ENCODE measurements at places on chromosomes 7 and 10.

DNA sequence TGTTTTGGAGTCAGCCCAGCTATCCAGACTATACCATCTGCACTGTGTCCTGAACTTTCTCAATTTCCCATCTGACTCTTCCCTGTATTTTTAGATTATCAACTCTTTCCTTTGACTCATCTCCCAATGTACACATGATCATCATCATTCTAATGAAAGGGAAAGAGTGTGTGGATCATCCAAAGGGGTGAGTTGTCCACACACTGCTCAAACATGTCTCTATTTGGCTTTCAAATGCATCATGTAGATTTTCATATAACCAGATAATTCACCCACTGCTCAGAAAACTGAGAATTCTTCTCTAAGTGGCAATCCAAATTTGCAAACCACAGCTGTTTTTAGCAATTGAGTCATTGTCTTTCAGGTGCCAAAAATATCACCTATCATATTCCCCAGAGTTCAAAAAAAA lies 190.2 kb upstream of the HPS1 start:
- no peak for DNase-seq

DNA sequence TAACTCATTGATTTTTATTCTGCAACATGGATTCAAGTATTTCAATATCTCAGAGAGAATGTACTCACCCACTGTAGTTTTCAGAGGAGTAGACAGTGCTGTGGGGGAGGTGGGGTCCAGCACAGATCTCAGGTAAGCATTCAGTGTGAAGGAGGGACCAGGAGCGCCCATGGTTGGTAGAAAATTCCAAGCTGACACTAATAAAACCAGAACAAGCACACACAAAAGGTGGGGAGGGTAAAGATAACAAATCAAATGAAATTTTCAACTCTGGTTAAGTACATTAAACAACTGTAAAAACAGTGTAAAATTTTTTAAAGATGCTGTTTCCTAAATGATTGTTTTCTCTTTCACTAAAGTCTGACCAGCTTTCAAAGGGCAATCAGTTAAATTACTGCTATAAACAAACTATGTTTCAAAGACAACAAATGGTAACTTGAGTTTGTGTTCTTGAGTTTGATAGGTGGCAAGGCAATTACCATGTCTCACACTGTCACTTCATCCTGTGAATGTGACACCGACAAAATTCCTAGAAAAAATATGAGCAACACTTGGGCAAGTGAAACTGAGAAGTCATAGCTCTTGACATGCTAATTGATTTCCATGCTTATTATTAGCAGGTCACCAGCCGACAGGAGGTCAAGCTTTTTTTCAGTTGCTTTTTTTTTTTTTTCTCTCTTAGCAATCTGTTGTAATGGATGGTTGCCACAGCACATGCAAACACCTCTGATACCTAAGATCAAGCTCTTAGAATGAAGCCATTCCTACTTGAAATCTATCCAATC lies 205.8 kb upstream of the SLC26A5 start:
- DNase-seq, result no peak

GRCh38 chr7:45720989-45721388 lies 146.8 kb downstream of the ADCY1 start:
- DNase-seq, result no peak

DNA sequence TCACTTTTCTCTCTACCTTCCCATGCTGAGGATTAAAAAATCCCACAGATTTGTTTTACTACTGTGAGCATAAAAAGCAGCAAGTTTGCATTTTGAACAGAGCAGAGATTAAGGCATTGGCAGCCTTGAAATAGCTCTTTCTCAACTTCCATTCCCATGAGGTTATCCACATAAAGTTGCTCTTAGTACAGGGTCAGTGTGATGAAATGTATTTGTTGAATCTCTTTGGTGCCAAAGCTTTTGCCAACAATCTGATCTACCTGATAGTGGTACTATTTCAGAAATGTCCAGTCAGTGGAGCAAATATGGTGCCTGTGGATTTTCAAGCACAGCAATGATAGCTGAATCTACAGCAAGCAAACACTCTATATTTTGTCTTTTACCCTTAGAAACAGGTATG lies 254.8 kb downstream of the INHBA start:
- no peak for DNase-seq

DNA sequence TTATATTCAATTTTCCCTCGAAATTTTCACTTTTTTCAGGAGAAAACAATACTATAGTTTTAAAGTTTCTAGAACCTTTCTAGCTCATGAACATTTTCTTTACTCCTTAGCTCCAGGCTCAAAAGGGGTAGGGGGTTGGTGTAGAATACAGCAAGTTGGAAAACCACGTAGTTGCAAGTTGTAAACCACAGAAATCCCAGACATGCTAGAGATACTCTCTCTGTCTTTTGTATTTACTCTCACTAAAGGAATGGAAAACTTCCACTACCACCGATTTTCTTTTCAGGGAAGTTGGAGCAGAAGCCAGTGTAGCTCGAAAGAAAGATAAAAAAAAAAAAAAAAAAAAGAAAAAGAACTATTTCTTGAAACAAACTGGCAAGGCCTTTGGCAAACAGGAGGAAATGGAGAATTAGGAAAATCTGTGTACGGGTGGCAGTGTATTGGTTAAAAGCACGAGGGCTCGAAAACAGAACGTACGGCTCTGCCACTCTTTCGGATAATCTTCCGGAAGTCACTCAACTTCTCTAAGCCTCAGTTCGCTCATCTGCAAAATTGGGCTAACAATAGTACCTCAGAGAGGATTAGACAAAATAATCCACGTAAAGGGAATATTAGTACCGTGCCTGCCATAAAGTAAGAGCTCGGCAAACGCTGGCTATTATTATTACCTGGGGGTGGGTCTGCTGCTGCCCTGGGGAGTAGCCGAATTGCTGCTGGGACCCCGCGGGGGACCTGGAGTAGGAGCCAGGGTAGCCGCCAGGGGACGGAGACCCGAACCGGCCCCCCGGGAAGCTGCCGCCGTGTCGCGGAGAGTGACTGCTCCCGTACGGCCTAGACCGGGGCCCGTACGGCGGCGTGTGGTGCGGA lies 628 bp downstream of the MPLKIP start:
- no peak for DNase-seq

DNA sequence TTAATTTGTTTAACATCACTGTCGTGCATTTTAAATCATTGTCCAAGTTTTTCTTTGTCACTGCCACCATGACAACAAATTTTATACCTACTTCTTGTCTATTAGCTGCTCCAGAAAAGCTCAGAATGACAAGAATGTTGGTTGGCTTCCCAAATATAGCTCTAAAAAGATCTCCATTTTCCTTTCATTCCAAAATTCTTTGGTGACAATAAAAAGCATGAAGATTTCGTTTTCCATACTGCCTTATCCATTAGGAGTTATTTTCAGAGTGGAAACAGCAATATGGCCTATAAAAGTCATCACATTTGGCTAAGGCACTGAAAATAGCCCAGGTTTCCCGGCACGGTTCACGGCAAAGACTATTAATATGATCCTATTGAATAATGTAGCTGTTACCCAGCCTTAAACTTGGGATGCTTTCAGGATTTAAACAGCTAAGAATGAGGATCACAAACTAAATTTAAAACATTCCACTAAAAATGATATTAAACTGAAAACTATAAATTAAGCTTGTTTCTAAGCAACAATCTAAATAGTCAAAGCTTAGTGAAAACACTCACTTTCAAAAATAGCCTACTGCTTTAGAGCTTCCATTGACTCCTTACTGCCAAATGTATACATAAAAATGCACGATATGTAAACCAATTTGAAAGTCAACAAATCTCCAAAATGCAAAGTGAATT lies 2.7 kb downstream of the CTTNBP2 start:
- DNase-seq, result no peak

DNA sequence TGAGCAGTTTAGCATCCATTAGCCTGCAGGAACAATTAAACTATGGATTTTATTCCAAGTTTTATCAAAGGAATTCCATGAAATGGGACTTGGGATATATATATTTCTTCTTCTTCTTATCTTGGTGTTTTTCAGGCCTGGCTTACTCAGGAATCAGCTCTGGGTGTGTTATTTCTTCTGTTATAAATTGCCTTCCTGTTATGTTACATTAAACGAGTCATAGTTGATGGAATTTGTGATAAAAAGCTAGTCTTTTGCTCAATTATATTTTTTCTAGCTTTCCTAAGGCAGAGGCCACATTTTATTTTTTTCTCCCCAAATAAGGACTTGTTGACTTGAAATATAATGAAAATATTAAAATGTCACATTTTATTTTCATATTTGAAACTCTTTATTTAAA lies 141.3 kb downstream of the EPC1 start:
- DNase-seq, result no peak

- no peak for DNase-seq
Observed at GRCh38 chr7:112708236-112708635, 82.0 kb downstream of the TMEM168 start.

DNA sequence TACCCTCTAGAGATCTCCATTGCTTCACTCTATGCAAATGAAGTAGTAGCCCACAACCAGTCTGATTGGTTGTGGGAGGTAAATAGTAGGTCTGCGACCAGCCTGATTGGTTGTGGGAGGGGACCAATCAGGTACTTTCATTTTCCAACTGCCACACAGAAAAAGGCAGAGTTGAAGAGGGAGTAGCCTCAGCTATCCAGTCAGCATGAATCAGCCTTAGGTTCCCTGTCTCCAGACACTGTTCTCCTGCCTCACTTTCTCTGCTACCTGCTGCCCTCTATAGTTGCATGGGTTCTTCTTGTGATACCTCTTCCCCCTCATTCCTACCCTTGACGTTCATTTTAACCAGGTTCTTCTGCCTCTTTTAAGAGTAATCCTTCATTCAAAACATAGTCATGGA lies 114.5 kb upstream of the LYZL1 start:
- DNase-seq, result no peak

GRCh38 chr10:52668024-52668423 lies 104.6 kb downstream of the MBL2 start:
- no peak for DNase-seq

GRCh38 chr7:142436601-142437000 lies 178.7 kb upstream of the PRSS58 start:
- DNase-seq, result no peak

DNA sequence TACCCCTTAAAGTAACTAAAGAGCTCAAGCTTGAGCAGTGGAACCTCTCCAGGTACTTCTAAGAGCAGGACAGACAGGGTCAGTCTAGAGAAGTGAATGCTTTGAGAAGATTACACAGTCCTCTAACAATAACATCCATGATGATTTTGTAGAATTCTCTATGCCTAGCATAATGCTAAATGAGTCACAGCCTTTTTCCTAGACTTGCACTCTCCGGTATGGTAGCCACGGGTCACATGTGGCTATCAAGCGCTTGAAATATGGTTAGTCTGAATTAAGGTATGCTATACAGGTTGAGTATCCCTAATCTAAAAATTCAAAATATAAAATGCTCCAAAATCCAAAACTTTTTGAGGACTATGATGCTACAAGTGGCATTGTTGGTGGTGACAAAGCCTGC lies 166.6 kb upstream of the MKLN1 start:
- DNase-seq, result no peak

DNA sequence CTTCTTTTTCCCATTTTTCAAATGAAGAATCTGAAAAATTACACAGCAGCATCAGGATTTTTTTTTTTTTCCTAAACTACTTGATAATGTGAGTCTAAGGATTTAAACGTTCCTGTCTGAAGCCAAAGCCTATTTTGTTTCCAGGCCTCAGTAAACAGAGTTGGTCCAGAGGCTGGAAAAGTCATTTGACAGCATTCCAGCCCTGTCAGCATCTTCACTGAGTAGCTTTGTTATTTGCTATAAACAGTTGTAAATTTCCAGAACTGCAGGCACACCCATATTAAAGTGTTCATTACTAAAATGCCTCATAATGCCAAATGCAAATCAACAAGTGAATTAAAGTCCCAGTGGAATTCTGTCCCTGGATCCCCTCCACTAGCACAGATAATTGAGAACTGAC lies 35.5 kb upstream of the KMT2E start:
- no peak for DNase-seq

GRCh38 chr7:31017032-31017675 lies 35.0 kb upstream of the ADCYAP1R1 start:
- no peak for DNase-seq

DNA sequence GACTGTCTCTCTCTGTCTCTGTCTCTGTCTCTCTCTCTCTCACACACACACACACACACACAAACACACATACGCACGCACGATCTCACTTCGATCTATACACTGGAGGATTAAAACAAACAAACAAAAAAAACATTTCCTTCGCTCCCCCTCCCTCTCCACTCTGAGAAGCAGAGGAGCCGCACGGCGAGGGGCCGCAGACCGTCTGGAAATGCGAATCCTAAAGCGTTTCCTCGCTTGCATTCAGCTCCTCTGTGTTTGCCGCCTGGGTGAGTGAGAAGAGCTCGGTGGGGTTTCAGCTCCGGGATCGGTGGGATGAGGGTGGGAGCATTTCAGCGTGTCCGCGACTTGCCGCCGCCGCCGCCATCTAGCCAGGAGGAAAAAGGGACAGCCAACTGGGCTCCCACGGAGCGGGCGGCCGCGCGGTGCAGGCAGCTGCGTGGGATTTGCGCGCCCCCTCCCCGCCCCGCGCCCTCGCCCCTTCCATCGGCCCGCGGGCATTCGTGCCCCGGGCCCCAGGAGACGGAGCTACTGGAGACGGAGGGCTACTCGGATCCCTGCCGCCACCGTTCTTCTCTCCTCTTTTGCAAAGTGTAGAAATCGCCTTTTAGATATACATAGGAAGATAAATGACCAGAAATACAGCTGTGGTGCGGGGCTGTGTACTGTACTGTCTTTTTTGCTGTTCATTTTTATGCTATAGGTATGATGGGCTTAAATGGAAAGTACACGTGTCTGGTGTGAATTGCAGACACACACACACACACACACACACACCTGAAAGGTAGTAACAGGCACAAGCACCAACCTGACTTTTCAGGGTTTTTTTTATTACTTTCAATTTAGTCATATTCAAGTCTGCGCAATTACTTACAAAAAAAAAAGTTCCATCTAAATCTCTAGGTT lies 581 bp downstream of the PTPRZ1 start:
- no peak for DNase-seq

DNA sequence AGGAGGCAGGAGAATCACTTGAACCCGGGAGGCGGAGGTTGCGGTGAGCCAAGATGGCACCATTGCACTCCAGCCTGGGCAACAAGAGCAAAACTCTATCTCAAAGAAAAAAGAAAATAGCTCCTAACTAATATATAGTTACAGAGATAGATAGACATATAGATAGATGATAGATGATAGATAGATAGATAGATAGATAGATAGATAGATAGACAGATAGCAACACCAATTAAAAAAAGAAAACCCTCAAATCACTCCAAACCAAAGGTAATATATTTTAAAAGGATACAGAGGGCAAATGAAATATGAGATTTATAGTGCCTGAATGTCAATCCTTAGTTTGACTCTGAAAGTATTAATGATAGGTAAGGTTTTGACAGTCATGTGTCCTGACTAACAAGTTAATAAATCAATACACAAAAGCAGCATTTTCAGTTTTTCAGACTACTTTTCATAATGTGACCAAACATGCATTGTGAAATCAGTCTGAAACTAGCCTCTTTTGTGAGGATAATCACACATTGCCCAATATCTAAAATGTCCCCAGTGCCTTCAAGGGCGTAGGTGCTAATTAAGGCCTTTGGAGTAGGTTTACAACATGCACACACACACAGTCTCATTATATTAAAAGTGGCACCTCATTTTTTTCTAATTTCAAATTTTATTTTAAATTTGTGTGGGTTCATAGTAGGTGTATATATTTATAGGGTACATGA lies 61.2 kb downstream of the BPGM start:
- DNase-seq, result no peak

- DNase-seq, result no peak
Observed at GRCh38 chr7:98467570-98468312, 66.9 kb upstream of the BAIAP2L1 start.

- no peak for DNase-seq
Observed at GRCh38 chr7:121837462-121837861, 35.5 kb upstream of the PTPRZ1 start.
